ENCODE measurements at places on chromosomes 3 and 15.
A peak's percentile ranks its signal among the peaks of the same experiment; 100 is the strongest.

DNA sequence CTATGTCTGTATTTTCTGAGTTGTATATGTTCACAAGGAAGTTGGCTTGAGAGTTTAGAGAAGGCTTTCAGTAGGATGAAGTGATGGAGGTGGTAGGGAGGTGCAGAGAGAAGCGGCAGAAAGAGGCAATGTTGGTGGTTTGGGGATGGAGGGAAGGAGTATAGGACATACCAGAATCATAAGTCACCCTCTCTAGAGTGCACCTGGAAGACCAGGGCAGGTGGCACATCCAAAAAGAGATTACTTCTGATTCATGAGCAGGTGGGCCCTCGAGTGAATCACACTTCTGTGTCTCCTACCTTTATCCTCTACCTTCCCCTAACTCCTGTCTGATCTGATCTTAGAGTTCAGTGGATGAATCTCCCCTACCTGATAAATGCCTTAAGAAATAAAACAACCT, 41.8 kb upstream of the MRPL3 start:
- DNase-seq, result no peak

GRCh38 chr3:123636431-123636841, 51.6 kb upstream of the HACD2 start:
- no peak for DNase-seq

- no peak for DNase-seq
Measured at GRCh38 chr3:190286014-190286413, 36.2 kb downstream of the CLDN1 start.

- no peak for DNase-seq
Measured at GRCh38 chr15:27097506-27097905, 126.5 kb downstream of the GABRG3 start.

DNA sequence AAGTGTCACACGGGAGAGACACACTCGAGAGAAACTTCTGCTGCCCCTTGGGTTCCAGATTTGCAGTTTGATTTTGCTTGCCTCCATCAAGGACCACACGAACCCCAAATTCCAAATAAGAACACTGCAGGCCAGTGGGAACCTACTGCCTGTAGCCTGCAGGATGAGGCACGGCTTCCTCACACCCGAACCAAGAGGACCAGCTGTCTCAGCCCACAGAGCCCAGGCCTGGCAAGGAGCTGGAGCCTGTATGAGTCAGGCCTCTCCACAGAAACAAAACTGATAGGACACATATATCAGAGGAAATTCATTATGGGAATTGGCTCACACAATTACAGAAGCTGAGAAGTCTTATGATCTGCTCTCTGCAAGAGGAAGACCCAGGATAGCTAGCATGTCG, 188.1 kb upstream of the NSMCE3 start:
- no peak for DNase-seq

GRCh38 chr15:78398076-78398825, 39.8 kb upstream of the IREB2 start:
- no peak for DNase-seq

GRCh38 chr15:92878593-92879053, 21.5 kb upstream of the CHD2 start:
- no peak for DNase-seq

DNA sequence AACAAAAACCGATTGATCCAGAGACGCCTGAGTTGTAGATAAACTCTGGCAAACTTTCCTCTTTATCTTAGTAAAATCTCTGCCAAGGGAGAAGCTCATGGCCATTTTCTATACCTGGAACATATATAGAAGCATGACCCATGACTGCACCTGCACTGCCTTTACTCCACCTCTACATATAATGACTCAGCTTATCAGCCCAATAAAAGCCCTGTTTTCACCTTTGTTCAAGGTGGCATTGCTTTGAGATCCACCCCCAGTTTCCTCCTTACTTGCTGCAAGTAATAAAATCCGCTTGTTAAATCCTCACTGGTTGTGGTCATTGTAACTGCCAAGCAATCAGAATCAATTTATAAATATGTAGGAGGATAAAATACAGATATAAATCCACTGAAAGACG, 1280.4 kb downstream of the NSUN3 start:
- no peak for DNase-seq

- DNase-seq, result no peak
Measured at GRCh38 chr3:39065197-39065596, 13.4 kb downstream of the WDR48 start.

DNA sequence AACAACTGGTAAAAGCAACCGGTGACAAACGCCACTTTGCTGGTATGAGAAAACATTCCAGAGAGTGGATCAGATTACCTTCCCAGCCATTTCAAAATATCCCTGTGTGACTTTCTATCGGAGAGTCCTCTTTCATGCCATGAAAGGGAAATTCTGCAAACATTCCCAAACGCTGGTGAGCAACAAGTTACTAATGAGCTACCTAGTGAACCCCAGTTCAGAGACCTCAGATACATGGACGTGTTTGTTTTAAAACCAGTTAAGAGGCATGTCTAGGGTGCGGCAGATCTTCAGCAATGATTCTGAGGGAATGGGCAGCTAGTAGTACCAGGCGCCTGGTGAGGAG, 418.2 kb upstream of the NR2F2 start:
- no peak for DNase-seq

DNA sequence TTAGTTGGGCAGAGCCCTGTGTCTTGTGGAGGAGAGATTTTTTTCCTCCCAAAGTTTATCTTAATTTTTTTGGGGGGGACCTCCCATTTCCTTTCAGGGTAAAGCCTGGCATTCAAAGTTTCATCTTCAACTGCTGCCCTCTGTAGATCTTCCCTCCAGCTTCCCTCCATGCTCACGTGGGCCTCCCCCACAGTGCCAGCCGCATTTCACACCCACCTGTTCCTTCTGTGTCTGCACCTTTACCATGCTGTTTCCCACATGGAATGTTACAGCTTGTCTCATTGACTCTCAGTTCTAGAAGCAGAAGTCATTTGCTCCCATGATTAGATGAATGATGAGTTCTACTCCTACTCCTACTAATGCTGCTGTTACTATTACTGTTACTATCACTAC, 6.5 kb downstream of the CELF6 start:
- no peak for DNase-seq

- no peak for DNase-seq
Measured at GRCh38 chr3:27287052-27287451, 82.1 kb downstream of the NEK10 start.

DNA sequence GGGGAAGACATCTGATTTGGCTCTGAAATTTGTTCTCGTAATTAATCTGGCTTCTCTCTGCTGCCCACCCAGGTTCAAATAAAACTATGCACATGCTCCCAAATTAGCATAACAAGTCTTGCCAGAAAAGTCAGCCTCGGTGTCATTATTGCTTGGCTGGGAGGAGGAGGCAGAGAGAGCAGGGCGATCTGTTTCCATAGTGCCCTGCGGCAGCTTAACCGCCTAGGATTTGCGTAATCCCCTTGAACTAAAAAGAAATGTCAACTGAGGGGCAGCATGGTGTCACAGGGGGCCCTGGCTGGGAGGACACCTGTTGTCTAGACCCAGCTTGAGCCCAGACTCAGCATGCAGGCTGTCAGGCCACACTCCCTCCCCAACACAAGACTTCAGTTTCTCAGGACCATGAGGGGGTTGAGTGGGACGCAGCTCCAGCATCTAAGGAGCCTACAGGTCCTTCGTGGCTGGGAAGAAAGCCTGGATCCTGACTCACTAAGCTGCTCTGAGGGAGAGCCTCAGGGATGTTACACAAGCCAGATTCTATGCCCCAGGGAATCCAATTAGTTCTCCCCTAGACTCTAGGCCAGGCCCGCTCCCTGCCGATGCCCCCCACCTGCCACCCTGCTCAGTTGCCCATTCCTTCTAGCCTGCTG, 17.3 kb downstream of the MRPS11 start:
- no peak for DNase-seq

DNA sequence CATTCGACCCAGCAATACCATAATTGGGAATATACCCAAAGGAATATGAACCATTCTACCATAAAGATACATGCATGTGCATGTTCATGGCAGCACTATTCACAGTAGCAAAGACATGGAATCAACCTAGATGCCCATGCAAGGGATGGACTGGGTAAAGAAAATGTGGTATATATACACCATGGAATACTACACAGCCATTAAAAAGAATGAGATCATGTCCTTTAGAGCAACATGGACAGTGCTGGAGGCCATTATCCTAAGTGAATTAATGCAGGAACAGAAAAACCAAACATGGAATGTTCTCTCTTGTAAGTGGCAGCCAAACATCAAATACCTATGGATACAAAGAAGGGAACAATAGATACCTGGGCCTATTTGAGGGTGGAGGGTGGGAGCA, 7.4 kb downstream of the ETFA start:
- DNase-seq, result no peak

DNA sequence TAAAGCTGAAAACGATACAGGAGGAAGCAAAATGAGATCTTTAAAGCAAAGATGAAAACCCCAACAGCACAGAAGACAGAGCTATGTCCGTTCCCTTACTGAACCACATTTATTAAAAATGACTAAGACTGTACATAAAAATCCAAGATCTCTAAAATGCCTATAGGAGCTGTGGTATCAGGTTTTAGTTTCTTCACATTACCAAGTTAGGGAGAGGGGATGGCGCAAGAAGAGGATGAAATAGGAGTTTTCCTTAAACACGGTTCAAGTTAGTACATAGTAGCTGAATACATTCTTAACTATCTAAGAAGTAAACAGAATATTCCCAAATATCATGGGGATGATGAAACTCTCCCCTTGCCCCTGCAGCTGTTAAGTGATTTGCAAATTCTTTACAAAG, 6.3 kb downstream of the EOMES start:
- DNase-seq, result no peak

DNA sequence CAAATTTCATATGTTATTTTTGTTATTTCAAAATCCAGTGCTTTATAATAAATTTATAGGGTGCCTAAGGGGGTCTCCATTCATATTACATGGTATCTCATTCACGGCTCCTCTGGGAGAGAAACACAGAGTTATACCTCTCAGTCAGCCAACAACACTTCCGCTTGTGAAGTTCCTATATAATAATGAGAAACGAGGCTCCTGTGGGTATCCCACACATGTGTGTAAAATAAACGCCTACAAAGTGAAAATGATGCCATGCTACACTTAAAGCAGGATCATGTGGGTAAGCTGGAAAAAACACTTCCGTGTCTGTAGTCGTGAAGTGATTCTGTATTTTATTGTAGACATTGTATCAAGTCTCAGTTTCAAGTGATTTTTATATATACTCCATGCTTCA, 218.8 kb upstream of the ICE2 start:
- DNase-seq, result no peak

DNA sequence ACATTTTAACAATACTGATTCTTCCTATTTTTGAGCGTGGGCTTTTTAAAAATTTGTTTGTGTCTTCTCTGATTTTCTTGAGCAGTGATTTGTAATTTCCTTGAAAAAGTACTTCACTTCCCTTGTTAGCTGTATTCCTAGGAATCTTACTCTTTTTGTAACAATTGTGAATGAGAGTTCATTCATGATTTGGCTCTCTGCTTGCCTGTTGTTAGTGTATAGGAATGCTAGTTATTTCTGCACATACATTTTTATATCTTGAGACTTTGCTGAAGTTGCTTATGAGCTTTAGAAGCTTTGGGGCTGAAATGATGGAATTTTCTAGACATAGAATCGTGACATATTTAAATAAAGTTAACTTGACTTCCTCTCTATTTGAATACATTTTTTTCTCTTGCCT, 582.8 kb upstream of the BCHE start:
- DNase-seq, result no peak

DNA sequence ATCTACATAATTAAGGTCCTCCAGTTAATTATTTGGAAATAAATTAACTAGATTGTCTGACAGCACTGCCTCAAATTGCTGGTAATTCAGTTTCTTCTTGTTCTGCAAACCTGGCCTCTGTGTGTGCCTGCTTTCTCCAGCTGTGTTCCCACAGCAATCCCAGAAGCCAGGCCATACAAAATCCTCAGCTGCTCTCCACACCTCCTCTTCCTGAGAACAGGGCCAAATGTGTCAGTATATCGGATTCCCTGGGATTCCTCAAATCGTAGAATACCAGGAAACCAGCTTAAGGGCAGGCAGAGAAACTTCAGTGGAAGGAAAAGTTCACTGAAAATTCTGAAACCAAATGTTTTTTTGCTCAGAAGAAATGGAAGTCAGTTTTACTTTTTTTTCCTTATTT, 261.4 kb downstream of the ZMAT3 start:
- DNase-seq, result no peak

DNA sequence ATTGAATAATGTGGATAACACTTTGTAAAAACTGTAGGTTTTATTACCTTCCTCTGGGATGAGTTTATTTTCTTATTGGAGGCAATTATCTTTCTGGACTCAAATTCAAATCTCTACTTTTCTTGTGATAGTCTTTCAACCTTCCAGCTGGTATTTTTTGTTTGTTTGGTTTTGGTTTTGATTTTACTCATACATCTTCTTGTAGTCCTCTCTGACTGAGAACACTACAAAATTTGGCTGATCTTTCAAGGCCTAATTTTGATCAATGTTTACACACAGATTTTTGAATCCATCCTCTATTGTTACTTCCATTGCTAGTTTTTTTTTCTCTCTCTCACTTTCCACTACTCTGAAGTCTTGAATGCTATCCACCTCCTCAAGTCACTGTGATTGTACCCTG, 303.8 kb upstream of the NECTIN3 start:
- no peak for DNase-seq

DNA sequence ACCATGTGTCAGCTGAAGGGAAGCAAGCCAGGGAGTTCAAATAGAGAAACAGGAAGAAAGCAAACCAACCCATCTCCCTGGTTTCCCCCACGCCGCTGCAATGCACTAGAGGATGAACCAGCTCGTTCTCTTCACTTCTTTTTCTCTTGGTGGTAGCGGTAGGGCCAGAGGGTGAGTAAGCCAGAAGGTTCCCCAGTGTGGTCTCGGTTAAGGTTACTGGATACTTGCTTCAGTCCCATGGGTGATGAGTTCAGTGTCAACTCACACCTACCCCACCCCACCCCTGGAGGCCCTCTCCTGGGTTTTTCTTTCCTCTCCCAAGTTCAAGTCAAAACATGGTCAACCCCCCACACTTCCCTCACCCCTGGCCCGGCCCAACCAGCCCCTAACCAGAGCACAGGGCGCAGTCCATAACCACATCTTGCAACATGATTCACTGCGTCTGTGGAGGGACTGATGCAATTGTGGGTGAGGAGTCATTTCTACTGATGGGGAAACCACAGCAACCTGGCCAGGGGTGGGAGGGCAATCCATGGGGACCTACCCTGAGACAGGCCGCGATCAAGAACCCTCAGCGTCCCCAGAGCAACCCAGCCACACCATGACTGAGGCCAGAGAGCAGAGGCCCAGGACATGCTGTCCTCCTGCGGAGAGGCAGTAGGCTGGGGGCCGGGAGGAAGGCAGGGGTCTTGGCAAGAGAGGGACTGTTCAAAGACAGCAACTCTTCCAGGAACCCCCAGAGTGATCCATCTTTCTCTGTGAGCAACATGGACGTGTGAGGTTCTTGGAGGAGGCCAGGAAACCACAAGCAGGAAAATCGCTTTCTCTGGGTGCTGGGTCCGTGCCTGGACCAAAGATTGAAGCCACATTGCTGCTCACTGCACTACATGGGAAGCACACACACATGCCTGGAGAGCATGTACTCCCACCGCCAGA, 276.6 kb downstream of the UACA start:
- DNase-seq, result peak; percentile 10

DNA sequence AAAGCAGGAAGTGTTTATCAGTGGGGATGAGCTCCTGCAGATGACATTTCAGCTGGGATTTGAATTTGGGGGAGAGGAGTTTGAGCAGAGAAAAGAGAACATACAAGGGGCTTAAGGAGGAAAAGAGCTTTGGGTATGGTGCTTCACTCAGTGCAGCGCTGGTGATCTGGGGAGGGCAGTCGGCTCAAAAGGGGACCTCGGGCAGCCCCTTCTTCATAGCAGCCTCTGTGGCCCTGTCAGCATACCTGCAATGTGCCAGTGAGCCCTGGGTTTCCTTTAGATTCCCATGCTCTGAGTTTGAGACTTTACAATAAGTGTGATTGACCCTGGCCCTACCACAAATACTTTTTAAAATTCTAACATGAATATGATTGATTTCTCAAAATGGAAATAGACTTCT, 40.2 kb downstream of the ROPN1B start:
- DNase-seq, result no peak
